Fibroblast of the aortic adventitia (primary cell): ENCODE measurements at places on chromosomes 5 and 9.
A peak's percentile ranks its signal among the peaks of the same experiment; 100 is the strongest.

DNA sequence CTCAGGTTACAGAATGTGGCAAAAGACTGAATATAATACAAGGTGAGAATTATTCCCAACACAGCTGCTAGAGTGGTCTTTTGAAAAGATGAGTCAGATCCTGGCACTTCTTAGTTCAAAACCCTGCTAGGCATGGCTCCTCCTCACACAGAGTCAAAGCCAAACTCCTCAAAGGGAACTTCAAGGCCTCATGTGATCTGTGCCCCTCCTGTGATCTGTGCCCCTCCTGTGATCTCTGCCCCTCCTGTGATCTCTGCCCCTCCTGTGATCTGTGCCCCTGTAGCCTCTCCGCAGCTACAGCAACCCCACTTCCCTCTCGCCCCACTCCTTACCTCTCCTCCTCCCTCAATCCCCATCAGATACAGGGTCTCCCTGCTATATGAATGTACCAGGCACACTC lies 525.5 kb upstream of the CCNG1 start:
- DNase-seq = no peak

DNA sequence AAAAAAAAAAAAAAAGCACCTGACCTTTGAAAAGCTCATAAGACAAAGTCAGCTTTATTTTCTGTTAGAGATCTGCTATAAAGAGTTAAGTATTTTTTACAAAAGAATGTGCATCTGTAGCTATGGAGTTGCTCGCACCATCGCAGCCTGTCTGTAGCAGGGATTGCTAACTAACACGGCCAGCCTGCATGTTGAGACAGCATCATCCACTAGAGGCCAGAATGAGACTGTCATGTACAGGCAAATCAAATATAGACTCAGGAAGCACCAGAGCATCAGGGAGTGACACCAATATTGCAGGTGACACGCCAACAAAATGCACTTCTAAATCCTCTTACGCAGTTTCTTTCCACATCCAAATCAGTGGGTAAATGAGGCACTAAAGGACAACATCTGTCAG lies 136.3 kb upstream of the RASEF start:
- peak; percentile 65 for DNase-seq

DNA sequence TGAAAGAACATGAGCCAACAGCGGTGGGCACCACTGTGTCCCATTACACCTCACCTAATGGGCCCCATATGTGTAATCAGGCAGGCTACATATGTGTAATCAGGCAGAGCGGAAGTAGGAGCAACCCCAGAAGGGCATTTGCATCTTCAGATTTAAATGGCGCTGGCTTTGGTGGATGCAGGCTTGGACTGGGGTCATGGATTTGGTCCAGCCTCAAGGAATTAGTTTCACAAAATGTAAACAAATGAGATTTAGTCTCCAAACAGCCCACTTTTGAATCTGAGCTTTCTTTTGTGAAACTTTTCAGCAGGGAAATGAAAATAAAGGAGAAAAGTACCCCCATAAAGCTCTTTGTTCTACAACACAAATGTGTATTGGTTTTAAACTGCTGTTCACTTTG lies 161.3 kb downstream of the LPAR1 start:
- DNase-seq = no peak

- peak; percentile 15 for DNase-seq
These were observed 234.2 kb upstream of the PANK3 start for GRCh38 chr5:168813184-168813968.

DNA sequence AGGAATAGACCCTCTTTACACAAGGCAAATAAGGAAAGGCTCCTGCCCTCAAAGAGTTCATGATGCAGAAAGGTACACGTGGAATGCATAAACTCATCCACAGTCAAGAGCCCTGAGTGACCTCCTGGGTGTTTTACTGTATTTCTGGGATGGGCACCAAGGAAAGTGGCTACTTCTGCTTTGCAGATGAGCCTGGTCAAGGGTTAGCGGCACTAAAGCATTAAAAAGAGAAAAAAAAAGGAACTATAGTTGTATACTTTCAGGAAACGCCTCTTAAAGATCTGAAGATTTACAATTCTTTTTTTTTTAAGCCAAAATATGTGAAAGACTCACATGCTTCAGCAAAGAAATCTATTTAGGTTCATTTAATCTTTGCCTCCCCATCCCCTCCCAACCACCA lies 366.2 kb upstream of the PDE4D start:
- no peak for DNase-seq

DNA sequence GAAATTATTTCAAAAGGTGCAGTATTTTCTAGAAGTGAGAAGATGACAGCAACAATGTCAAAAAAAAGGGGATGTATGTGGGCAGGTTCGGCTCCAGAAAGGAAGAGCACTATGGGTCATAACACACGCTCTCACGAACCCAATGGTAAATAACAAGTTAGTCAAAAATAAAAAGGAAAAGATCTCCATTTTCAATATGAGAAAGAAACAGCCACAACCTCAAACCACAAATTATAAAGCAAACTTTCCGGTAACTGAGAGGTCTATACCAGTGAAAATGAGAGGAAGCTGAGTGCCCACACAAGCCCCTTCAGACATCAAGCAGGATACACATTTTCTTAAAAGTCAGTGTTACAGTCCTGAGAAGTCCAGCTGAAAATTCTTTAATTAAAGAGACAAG lies 398.5 kb upstream of the RPS23 start:
- DNase-seq = no peak

GRCh38 chr5:16552666-16553343 lies 64.0 kb downstream of the RETREG1 start:
- DNase-seq = peak; percentile 67
